ENCODE measurements at places on chromosomes 12 and 14.

- peak; percentile 64 for DNase-seq
Measured at GRCh38 chr12:2682296-2683251, 112.2 kb upstream of the FKBP4 start.

DNA sequence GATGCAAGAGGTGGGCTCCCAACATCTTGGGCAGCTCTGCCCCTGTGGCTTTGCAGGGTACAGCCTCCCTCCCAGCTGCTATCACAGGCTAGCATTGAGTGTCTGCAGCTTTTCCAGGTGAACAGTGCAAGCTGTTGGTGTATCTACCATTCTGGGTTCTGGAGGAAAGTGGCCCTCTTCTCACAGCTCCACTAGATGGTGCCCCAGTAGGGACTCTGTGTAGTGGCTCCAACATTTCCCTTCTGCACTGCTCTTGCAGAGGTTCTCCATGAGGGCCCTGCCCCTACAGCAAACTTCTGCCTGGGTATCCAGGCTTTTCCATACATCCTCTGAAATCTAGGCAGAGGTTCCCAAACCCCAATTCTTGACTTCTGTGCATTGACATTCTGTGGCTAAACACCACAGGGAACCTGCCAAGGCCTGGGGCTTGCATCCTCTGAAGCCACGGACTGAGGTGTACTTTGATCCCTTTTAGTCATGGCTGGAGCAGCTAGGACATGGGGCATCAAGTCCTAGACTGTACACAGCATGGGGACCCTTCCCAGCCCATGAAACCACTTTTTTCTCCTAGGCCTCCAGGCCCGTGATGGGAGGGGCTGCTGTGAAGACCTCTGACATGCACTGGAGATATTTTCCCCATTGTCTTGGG lies 24.0 kb upstream of the SLC38A1 start:
- no peak for DNase-seq

GRCh38 chr12:85281636-85282312 lies 1.8 kb downstream of the ALX1 start:
- DNase-seq, result no peak

- DNase-seq, result no peak
Measured at GRCh38 chr14:67187826-67188225, 1.4 kb upstream of the GARIN2 start.

- DNase-seq, result no peak
Measured at GRCh38 chr14:69595336-69595735, 16.1 kb upstream of the SUSD6 start.

DNA sequence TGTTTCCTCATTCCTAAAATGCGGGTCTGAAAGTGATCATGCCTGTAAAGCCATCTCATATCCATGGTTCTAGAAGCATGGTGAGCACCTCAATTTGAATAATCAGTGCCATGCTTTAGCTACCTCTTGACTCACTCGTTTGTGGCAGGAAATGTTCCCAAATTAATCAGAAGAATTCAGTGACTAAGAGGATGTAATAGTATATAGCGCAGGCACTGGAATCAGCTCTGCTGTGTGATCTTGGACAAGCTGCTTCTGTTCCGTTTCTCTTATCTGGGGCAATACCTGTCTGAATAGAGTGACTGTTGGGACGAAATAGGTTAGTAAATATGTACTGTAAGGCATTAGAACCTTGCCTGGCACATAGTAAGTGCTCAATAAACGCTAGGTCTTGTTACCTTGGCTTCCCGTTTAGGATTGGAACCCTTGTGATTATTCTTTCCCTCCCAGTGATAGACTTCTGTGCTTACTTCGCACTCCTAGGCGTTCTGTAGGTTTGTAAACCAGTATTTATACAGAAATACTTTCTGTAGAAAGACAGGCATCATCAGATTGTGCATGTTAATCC lies 820 bp upstream of the SMAGP start:
- no peak for DNase-seq

- DNase-seq, result peak; percentile 61
Measured at GRCh38 chr12:123900871-123901376, 71.7 kb downstream of the CCDC92 start.

DNA sequence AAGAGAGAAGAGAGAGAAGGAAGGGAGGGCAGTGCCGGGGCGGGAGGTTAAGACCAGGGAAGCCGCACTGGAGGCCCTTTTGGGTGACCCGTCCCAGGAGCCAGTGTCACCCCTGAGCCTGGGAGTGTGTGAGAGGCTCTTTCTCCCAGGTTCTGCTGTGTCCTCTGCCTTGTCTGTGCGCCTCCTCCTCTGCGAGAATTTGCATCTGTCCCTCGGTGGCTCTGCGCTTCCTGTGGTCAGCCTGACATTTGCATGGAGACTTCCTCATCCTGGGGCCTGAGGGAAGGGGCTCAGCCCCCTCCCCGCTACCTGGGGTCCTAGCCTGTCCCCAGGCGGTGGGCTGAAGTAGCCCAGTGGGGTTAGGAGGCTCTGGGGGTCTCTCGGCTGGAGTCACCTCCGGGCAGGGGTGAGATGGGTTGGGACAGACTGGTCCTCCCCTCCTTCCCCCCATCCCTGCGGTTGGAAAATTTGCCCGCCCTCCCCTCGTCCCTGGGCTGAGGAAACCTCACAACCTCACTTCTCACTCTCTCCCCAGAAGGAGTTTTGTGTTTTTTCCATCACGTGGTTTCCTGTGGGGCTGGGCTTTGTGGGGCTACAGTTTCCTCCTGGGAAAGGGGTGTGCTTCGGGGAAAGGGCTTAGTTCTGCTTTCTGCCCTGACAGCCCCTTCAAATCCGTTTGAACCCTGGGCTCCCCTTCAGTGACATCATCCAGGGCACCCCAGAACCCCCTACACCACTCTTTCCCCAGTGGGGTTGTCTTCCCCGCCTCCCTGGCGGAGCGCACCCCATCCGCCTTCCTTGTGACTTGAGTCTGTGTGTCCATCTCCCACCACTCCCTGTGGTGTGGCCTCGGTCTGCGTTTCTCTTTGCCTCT lies 2.5 kb downstream of the PTPN6 start:
- no peak for DNase-seq

DNA sequence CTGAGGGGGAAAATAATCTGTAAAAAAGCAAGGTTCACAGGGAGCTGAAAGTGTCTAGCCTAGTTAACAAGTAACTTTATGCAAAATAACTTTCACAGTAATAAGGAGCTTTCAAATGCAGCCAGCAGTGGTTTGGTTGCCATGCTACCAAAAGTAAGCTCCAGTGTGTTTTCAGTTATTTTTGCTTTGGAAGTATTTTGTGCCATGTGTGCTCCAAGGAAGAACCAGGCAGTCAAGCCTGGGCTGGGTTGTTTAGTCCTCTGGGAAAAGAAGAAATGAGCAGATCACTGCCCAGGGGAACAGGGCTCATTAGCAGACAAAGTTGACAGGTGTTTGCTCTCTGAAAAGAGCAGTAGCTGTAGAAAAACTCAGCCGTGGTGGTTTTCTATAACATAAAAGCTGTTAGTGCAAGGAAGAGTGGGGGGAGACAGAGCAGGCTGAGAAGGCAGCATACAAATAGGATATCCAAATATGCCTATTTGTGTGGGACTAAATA lies 92.8 kb upstream of the TMTC2 start:
- DNase-seq, result no peak

DNA sequence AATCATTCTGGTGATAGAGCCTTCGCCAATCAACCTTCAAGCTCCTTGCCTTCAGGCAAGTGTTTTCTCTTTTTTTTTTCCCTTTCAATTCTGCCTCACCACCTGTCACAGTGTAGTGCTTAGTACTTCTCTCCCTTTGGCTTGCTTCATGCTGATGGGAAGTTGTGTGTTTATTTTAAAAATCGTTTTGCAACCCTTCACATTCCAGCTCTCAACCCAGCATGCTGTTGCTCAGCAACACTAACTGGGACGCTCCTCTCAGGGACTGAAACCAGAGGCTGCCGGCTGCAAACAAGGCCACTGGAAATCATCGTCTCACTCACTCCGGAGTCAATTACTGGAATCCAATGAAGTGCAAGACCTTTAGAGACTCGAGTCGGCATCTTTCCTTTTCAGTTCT lies 342.7 kb downstream of the PRKD1 start:
- DNase-seq, result peak; percentile 43

- no peak for DNase-seq
Measured at GRCh38 chr12:52193991-52194390, 2.2 kb upstream of the KRT80 start.

- no peak for DNase-seq
Measured at GRCh38 chr12:91622981-91623380, 440.4 kb upstream of the DCN start.

- DNase-seq, result no peak
Measured at GRCh38 chr12:80846952-80847351, 90.8 kb downstream of the LIN7A start.

- DNase-seq, result no peak
Measured at GRCh38 chr14:74038020-74038859, 19.1 kb downstream of the BBOF1 start.

DNA sequence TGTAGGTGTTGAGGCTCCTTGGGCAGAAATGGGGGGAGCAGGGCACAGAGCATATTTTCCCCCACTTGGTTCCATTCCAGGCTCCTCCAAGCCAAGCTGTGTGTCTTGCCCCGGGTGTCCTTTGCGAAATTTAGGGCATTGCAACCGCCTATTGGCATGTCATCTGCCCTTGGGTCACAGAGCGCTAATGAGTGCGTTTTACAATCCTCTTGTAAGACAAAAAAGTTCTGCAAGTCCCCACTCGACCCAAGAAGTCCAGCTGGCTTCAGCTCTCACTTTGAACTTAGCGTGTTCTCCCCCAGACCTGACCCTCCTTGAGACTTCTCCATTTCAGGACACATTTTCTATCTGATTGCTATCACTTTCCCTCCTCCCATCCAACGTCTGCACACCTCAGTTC lies 6.1 kb upstream of the LRTM2 start:
- no peak for DNase-seq

- DNase-seq, result no peak
Measured at GRCh38 chr12:18153826-18154225, 63.8 kb upstream of the RERGL start.

GRCh38 chr12:67034110-67034879 lies 234.9 kb upstream of the CAND1 start:
- no peak for DNase-seq

GRCh38 chr14:105863296-105864108 lies 337.1 kb downstream of the TMEM121 start:
- DNase-seq, result peak; percentile 3

DNA sequence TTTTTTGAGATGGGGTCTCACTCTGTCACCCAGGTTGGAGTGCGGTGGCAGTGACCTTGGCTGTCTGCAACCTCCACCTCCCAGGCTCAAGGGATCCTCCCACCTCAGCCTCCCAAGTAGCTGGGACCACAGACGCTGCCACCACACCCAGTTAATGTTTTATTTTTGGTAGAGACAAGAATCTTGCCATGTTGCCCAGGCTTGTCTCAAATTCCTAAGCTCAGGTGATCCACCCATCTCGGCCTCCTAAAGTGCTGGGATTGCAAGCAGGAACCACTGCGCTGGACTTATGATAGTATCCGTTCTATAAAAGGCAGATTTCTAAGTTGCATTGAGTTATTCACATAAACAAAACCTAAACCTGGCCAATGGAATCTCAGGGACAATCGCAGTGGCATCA lies 321.1 kb upstream of the PRICKLE1 start:
- DNase-seq, result no peak

- DNase-seq, result no peak
Measured at GRCh38 chr12:52655720-52656124, 3.7 kb upstream of the KRT2 start.

DNA sequence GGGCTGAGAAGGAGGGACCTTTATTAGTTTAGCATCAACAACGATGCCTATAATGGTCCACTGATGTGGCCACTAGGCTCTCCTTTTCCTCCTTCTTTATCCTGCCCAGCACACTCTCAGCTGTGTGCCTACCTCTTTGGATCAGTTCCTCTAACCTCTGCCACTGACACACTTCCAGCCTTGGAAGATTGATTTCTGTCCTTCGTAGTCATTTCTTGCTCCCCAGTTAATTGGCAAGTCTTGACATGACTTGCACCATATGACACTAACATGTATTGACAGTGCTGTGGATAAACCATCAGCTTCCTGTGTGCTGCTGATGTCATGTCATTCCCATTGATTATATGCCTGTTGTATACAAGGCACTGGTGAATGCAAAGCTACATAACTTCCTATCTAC lies 90.2 kb upstream of the PLEKHG7 start:
- DNase-seq, result no peak

DNA sequence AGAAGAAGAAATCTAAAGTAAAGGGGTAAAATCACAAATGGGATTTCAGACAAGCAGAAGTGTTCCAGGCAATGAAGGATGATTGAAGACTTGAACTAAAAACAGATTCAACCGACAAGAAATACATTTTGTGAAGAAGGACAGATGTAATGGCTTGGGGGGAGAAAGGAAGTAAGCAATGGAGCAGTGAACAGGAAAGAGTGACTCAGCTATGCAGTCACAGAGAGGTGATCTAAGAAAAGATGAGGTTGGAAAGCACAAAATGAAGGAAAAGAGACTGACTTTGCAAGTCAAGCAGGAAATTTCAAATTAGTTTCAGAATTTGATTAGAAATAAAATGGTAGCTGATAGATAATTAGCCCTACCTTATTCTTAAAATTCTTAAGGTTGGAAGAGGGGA lies 66.5 kb downstream of the PUS7L start:
- DNase-seq, result no peak

DNA sequence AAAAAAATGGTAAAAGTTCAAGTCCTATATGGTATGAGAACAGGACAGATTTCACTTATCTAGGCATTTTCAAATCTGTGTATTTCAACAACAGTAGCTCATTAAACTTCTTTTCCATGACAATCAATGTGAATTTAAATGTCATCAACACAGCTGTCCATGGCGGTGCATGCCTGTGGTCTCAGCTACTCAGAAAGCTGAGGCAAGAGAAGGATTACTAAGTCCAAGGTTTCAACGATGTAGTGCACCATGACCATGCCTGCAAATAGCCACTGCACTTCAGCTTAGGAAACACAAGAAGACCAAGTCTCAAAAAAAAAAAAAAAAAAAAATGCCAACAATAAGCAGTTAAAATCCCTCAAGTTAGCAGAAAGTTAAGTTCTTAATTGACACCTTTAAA lies 214.6 kb downstream of the C12orf50 start:
- DNase-seq, result no peak

DNA sequence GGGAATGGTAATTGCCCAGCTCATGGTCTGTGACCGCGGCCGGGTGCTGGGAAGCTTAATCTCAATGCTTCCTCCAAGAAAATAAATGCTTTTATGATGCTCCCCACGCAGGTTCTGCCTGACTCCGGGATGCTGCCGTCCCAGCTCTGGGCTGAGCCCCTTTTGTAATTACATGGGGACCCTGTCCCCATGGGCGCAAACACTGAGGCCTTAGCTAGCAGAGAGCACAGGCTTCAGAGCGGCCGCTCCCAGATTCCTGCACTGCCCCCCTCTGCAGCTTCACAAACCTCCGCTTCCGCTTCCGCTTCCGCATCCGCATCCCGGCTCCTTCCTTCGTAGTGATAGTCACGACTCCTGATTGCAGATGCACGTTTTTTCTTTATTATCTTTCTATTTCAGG lies 129.5 kb downstream of the KIF26A start:
- DNase-seq, result peak; percentile 14

GRCh38 chr12:91178139-91178561 lies 4.5 kb downstream of the DCN start:
- DNase-seq, result no peak

DNA sequence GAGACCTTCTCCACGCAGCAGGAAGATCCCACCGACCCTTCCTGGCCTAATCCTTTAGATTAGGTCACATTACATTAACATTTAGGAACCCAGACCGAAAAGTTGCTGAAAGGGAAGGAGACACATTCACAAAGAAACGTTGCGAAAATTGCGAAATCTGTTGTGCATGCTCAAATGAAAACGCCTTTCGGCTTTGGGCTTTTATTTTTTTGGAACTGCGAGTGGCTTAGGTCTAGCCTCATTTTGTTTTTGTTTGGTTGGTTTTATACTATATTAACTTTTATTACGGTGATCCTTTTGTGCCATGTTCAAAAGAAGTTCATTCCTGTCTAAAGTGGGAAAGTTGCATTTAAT lies 1.5 kb downstream of the MYF6 start:
- no peak for DNase-seq
